ENCODE measurements at places on chromosomes 3 and 15.

GRCh38 chr3:177281292-177282118 lies 84.2 kb upstream of the TBL1XR1 start:
- no peak for DNase-seq

GRCh38 chr15:59703979-59704796 lies 15.1 kb upstream of the BNIP2 start:
- DNase-seq: no peak

GRCh38 chr3:107430214-107430995 lies 53.2 kb downstream of the CCDC54 start:
- DNase-seq: no peak

DNA sequence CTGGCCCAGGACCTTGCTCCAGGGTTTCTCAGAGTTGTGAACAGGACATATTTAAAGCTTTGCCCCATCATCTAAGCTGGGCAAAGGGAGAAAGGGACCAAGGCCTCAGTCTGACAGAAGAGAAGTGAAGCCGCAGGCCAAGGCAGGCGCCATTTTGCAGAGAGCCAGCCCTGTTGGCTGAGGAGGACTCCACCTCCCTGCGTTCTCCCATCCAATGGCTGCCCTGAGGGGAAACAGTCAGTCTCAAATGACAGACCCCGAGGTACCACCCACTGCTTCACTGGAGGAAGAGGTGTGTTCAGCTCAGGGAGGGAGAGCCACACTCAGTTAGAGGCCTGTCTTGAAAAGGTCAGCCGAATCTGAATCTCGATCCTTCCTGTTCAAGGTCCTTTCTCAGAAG lies 86.1 kb downstream of the ADAMTS17 start:
- no peak for DNase-seq

- DNase-seq: no peak
These were observed 279.8 kb upstream of the SEMA6D start for GRCh38 chr15:47437491-47437890.

DNA sequence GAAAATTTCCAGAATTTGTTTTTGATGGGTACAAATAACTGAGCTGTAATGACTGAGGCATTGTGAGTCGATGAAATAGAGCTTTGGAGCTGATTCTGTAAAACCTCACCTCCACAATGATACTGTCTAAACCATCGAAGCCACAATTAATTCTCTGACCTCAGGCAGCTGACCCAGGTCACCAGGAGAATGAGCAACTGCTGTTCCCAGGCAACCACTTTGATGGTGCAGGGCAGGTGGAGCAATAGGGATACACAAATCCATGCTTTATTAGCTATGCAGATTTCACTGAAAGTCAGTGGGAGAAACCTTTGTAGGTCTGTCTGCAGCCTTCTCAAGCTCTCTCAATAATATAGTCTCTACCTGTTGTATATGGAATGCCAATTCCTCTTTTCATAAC lies 204.4 kb downstream of the RYR3 start:
- DNase-seq: no peak

GRCh38 chr3:32994045-32994444 lies 42.6 kb downstream of the CCR4 start:
- no peak for DNase-seq

- DNase-seq: no peak
These were observed 39.6 kb downstream of the TRIM69 start for GRCh38 chr15:44775953-44776352.

DNA sequence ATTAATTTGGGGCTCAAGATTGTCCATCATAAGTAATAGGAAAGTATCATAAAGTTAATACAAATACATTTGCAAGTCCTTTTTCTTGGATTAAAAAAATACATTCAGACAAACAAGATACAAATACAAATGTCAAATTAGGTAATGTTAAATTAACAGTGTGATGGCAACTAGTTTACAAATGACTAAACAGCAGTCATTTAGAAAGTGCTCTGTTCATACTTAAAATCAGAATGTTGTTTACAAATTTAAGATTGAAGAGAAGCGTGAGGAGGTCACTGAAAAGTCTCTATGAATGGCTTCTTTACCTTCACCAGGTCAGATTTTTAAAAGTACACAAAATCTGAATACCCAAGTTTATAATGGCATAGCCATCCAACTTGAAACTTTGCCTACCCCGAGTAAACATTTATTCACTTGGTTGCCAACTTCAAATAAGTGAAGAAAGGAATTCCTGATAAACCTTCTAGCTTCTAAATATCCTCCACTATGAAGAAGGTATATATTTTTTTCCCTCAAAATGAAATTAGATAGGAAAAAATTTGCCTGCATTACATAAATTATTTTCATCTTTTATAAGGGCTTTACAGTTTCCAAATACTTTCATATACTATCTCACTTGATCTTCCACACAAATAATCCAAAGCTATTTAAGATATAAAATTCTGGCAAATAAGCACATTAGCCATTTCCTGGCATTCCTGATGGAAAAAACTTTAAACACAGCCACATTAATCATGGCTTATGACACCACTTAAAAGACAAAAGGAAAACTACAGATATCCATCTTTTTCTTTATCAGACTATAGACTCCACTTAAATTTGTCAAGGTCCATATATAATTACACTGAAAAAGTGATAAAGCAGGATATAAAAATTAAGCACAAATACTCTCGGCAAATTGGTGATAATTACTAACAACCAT lies 11.5 kb upstream of the NEK10 start:
- no peak for DNase-seq

GRCh38 chr3:14518893-14519292 lies 21.2 kb downstream of the GRIP2 start:
- DNase-seq: no peak

DNA sequence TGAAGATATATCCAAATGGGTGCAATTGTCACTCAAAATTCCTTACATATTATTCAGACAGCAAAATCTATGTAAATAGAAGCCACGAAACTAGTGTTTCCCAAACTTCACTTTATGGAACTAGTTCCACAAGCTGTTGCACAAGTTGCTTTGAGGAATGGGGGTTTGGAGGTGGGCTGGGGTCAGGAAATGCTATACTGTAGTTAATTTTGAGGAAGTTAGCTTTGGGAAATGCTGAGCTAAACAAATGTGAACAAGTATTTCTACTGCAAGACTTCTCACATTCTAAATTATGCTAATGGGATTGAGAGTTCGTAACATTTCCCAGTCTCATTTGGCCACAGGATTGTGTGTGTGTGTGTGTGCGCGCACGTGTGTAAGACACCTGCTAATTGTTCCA lies 28.7 kb upstream of the SAMMSON start:
- DNase-seq: no peak

Data from stimulated activated CD4-positive, alpha-beta T cell treated with anti-CD3 and anti-CD28 coated beads, TNF-alpha, amount 100 ng/mL, for 1 hour (primary cell).